Activated T-cell treated with anti-CD3 and anti-CD28 coated beads for 24 hours (primary cell): ENCODE measurements at places on chromosomes 2 and 18.

DNA sequence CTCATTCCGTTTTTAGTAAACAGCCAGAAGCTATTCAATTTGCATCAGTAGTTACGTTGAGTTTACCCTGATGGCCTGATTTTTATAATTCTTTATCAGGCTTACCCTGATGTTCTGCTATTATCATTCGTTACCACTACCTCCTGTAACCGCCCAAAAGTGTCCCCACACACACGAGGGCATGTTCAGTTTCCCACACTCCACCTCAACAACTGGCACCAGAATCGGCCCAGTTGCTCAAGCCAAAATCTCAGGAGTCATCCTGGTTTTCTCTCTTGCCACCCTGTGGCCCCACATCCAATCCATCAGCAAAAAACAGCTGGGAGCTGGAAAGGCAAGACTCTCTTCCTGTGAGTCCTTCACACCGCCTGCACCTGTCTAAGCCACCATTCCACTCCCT is 102.9 kb upstream of the RAB6C start:
- no peak for DNase-seq

- DNase-seq: no peak
Measured at GRCh38 chr18:32148185-32148870, 41.5 kb upstream of the MEP1B start.

DNA sequence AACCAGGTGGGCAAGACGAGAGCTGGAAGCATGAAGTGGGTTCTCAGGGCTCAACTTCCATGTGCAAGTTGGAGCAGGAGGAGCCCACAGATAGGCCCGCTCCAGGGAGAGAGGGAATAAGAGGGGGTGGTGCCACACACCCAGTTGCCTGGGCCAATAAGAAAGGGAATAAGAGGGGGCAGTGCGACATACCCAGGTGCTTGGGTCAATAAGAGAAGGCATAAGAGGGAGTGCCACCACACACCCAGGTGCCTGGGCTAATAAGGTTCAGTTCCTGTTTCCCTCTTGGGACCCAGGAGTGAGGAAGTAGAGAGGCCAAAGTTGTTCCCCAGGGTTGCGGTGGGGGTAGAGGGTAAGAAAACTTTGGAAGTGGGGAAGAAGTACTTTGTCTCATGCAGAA is 127.5 kb downstream of the LAMA3 start:
- no peak for DNase-seq

GRCh38 chr2:101360232-101360631 is 27.1 kb downstream of the CREG2 start:
- DNase-seq: no peak

DNA sequence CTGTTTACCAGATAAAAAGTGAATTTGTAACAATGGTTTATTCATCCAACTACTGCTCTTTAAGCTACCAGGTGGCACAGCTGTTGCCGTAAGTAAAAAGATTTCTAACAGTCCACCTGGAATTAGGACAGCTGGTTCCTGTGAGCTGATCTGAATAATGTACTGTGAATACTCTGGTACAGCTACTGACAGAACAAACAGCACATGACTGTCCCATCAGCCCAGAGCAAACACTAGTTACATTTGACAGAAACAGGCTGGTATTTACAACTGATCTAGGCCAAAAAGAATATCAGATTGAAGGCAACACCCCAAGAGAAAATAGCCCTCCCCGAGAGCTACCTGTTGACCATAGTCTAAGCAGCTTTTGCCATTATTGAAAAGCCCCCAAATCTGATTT is 840.4 kb downstream of the CPS1 start:
- no peak for DNase-seq
